Activated T-cell treated with anti-CD3 and anti-CD28 coated beads, Interleukin-2, amount 50 U/mL, for 4 hours (primary cell): ENCODE measurements at places on chromosomes 11 and 22. TPM values are rescaled to one million over a fixed set of nuclear protein-coding genes. Genes with fewer than 3 reads are reported as not detected.

The ADAMTS8 gene
- total RNA-seq: 0.08 TPM

DNA sequence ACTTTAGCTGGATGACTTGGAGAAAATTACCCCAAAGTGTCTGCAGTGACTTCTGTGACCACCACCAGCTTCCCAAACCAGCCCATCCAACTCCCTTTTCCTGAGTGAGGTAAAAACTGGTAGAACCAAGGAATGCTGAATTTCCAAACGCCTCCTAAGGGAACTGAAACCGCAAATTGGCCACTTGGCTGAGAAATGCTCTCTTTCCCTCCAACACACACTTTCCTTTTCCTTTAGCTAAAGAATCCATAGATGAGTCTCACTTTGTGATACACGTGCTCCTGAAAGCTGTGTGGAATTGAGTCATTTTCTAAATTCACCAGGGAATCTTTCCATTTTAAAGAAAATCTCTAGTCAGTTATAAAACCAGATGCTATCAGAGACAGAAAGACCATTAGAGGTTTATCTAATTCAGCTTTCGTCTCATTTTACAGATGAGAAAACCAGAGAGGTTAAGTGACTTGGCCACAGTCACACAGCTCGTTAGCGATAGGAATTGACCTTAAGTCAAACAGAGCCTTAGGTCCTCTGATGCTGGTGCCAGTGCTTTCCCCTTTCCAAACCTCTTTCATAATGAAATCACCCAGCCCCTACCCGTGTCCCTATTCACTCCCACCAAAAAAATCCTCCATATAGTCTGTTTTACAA, 137.2 kb downstream of the COMMD9 start:
- DNase-seq: no peak

DNA sequence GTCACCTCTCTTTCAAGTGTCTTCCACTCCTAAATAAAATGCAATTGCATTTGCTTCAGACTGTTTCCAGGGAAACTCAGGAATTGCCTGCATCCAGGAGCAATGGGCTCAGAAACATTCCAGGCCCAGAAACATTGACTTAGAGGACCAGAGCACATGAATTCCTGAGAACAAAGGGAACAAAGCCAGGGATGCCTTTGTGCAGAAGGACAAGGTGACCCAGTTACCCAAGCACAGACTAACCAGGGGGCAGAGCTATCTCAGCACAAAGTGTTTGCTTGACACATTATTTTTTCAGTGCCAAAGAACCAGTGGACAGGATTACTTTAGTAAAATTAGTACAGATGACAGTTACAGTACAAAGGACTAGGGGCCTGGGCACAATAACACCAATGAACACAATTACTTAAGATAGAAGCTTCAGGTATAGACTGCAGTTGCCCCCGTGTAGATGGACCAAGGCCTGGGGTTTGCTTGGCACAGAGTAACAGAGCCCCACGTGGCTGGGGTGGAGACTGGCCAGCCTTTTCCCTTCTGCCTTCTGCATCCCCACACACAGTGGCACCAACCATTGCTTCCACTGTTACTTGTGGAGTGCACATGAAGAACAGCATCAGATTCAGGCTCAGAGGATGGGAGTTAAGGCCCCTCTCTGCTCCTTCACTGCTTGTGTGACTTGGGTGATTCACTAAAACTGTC, 500.8 kb downstream of the INSC start:
- DNase-seq: no peak

GRCh38 chr11:15276621-15277020, 161.9 kb downstream of the INSC start:
- no peak for DNase-seq

The SPDYC gene
- not detected for total RNA-seq

DNA sequence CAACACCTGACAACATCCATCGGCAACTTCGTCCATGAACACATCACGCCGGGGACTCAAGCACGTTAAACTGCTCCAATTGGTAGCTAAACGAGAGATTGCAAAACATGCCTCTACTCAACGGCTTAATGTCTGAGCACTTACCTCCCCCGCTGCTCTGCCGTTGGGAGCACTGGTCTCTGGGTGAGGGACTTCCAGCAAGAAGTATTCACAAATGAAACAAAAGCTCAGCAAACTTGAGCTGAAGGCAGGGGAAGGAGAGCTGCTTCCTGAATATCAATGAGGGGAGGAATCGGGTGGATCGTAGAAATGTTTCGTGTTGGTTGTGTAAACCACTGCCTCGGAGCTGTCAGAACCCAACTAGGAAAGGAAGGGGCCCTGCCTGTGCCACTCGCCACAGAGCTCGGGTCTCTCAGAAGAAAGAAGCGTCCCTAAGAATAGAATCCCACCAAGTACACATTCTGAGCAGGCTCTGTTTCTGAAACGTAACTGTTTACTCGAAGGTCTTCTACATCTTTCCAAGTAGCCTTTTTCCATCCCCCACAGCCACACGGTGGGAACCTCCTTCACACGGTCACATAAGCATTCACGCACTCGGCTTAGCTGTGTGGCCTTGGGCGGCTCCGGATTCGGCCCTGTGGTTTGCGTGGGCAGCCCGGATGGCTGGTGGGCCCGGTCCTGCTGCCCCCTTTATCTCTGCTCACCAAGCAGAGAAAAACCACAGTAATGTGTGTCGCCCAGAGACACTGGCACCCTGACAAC, at the start of gene MLC1:
TSS of gene MLC1 (minus strand) at position 216 of the 762 bp plus-strand sequence. CDS start 524 bp downstream, outside the sequence.
- no peak for DNase-seq

DNA sequence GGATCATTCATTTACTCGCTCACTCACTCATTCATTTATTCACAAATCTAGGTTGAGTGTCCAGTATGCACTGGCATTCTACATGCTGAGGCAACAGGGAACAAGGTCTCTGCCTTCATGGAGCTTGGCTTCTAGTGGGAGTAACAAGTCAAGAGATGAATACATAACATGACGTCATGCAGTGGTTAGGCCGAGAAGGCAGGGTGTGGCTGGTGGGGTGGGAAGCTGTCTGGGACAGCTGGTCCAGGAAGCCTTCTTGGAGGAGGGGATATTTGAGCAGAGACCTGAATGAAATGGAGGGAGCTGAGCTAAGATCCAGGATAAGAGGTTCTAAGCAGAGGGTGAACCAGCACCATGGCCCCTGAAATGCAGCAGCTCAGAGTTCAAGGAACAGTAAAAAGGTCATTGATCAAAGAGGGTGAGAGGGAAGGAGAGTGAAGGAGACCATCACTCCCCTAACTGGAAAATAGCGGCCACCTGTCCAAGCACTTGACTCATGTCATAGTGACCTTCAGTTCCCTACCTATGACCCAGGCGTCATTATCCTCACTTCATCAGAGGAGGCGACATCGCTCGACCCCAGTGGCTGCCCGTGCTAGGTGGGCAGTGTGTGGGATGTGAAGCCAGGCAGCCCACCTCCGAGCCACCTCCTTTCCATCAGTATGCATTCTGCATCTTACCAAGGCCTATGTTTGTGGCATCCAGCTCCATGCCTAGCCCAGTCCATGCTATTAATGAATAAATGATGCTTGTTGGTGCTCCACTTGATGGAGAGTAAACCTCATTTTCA, 105.0 kb downstream of the TSPAN18 start:
- no peak for DNase-seq

The SLC5A1 gene
- total RNA-seq: not detected

The RAB38 gene
- 0.92 TPM for total RNA-seq

GRCh38 chr11:109040303-109040702, 375.4 kb downstream of the DDX10 start:
- DNase-seq: no peak

The OR51B4 gene
- total RNA-seq: not detected

DNA sequence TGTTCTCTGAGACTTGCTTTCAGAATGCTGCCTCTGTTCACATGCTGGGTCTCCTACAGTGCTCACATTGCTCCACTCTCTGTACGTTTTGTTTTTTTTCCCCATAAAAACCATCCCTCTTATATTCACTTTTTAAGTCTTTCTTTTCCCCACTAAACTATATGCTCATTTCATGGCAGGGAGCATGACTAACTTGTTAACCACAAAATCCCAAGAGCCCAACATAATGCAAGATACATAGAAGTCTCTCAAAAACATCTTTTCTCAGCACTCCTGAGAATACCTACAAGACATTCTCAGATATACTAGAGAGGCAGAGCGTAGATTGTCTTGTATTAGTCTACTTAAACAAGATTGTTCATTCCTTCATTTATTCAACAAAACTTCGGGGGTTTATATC, 73.3 kb downstream of the FAM76B start:
- DNase-seq: no peak

The FXYD6 gene
- total RNA-seq: 0.38 TPM

GRCh38 chr11:124732230-124732629, 7.5 kb upstream of the NRGN start:
- no peak for DNase-seq

DNA sequence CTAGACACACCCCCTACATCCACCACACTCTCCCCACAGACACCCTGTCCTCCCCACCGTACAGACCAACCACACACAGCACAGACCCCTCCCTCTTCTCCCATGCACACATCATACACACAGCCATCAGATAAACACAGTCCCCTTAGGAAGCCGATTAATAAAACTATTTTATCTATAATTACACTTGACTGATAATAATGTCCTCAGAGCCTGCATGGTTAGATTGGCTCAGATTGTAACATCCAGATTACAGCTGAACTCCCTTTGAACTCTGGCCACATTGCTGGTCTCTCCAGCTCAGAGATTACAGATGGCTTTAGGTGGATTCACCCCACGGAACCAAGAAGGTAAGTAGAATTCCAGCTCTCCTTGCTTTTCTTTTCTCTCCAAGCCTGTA, 9.5 kb upstream of the ELF5 start:
- DNase-seq: no peak

The MMP12 gene
- not detected for total RNA-seq

DNA sequence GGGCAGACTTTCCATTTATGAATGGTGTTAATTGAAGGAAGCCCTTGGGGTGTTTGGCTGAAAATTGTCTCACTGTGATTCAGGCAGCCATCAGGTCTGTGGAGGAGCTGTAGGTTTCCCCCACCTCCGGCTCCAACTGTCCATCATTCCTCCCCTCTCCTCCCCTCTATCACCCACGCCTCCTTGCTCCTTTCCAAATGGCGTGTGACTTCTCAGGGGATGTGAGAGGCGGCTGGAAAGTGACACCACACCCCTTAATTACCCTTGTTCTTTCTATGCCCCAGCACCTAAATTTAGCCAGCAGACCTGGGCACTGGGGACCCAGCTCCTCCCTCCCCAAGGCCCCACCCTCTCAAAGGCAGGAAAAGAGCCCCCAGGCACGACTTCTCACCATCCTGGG, 38.1 kb upstream of the SYT7 start:
- no peak for DNase-seq

DNA sequence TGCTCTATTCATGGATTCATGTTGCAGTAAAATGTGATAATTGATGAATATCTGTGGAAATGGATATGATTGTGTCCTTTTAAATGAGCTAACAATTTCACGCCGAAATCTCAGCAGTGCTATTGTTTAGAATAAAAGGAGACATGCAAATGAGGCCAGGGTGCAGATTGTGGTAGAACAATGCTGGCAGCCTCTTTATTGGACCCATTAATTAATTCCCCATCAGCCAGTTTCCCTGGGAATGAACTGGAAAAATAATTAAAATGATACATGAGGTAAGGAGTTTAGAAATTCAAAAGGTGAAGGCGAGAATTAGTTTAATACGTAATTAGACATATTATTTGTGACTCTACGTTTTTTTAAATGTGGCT, 306.2 kb downstream of the TBC1D22A start:
- no peak for DNase-seq

DNA sequence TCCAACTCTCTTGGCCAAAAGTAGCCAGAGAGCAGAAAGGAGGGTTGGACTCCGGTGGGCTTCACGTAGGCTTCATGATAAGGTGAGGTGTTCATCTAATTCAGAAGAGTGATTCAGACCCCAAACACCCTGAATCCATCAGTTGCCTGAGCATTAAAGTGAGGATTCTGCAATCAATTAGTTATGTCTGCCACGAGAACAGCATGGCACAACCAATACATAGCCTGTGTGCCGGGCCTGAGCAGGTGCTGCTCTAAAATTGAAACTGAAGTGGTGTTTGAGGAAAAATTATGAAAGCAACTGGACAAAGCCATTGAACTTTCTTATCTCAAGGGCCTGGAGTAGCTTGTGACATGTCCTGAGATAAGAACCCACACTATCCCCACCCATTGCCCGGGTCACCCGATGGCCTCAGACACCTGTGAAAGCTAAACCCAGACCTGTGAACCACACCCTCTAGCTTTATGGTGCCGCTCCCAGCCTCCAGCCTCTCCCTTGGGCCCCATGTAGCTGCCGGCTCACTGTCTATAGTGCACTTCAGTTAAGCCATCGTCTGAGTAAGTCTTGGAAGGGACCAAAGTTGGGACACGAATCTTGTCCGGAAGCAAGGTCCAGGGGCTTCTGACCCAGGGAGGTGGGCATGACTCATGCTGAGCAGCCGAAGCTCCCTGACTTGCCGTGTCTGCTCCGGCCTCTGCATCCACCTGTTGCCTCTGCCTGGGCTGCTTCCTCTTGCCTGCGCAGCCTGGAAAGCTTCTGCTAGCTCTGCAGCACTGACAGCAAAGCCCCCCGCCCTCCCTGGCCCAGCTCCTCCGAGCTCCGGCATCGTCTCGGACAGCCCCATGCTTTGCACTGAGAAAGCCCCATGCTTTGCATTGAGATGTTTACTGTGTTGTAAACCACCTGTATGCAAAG, 5.7 kb upstream of the MYEOV start:
- DNase-seq: no peak

DNA sequence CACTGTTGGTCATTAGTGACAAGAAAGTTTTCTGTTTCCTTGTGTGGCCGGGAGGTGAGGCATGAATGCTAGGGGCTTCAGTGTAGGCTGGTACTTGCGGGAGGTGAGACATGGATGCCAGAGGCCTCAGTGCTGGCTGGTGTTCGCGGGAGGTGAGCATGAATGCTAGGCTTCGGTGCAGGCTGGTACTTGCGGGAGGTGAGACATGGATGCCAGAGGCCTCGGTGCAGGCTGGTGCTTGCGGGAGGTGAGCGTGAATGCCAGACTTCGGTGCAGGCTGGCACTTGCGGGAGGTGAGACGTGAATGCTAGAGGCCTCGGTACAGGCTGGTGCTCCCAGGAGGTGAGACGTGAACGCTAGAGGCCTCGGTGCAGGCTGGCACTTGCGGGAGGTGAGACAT, 48.4 kb downstream of the ANO1 start:
- DNase-seq: no peak

GRCh38 chr11:113198972-113199661, 115.3 kb upstream of the TTC12 start:
- no peak for DNase-seq

DNA sequence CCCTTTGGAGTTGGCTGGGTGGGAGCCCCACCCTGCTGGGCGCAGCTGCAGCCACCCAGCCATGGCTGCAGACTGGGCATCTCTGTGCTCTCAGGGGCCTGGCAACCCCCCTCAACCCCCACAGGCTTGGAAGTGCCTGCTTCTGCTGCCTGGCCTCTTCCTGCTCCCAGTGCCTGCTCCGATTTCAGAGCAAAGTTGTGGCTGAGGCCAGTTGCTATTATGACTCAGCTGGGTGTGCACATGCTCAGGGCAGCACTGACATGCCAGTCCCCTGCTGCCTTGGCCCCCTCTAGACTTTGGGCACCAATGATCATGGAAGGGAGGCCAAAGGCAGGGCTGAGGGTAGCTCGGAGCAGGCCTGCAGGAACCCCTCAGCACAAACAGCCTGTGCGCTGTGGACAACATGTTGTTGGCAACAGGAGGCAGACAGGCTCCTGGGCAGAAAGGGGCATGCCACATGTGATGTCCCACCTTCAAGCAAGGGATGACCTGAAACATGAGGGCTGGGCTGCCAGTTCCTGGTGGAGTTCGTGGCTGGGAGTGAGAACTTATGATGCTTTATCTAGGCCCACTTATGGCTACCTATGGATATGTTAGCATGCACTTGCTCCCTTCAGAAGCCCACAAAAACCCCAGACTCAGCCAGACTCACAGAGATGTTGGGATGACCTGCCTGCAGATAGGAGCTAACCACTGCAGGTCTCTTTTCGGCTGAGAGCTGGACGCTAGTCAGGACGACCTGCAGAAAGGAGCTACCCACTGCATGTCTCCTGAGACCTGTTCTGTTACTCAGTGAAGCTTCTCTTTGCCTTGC, 96.4 kb upstream of the AMOTL1 start:
- no peak for DNase-seq
